ENCODE measurements at places on chromosomes 16 and 17.

DNA sequence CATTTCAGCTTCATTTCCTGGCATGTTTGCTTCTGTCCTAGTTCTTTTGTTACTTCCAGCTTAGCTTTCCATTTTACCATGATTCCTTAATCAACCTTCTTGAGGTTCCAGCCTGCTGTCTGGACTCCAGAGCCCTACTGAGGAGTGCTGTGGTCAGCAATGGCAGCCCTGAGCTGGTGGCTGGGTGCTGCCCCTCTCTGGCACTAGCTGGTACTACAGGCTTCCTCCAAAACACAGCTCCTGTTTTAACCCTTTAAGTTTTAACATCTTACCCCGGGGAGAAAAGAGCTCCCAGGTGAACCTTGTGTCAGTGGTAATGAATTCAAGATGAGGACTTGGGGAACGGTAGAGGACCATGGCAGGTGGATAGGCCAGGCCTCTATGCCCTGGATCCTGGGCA is 395.5 kb downstream of the TMEM114 start:
- DNase-seq: no peak

DNA sequence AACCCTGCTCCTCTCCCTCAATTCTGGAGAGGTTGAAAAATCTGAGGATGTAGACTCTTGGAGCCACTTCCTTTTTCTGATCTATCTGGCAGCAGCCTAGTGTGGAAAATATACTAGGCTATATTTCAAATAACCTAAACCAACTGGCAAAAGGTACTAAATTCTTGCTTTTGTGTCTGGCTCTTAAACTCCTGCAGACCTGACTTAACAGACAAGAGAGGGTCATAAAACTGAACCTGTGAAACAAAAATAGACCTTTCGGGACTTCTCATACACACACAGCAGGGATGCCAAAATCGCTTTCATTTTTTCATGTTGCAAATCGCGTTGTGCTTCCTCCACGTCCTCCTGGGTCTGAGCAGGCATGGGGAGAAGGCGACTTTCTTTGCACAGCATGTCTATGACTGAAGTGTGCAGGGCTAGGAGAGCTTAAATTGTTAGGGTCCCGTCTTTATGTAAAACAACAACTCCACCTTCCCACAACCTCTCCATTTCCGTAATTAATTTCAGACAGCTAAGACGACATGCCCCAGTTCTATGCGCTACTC is 520.7 kb upstream of the PSMD7 start:
- DNase-seq: no peak

GRCh38 chr17:32546031-32546444 is 59.2 kb downstream of the CDK5R1 start:
- no peak for DNase-seq

DNA sequence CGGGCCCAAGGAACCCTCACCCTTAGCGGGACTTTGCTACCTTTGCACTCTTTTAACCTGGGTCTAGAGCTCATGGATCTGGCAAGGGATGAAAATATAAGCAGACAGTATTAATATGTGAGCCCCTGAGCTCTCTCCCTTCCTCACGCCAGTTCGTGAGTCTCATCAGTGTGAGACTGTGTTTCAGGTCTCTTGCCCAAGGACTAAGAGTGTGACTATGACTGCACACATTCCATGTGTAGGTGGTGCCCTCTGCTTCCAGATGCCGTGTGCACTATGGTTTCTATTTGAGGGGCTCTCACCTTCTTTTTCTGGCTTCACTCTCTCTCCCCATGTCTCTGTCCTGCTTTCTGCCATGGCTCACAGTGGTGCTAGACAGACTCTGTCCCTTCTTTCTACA is 40.5 kb downstream of the DHRS7B start:
- no peak for DNase-seq

- no peak for DNase-seq
These were observed 13.4 kb downstream of the FBF1 start for GRCh38 chr17:75927286-75927922.

DNA sequence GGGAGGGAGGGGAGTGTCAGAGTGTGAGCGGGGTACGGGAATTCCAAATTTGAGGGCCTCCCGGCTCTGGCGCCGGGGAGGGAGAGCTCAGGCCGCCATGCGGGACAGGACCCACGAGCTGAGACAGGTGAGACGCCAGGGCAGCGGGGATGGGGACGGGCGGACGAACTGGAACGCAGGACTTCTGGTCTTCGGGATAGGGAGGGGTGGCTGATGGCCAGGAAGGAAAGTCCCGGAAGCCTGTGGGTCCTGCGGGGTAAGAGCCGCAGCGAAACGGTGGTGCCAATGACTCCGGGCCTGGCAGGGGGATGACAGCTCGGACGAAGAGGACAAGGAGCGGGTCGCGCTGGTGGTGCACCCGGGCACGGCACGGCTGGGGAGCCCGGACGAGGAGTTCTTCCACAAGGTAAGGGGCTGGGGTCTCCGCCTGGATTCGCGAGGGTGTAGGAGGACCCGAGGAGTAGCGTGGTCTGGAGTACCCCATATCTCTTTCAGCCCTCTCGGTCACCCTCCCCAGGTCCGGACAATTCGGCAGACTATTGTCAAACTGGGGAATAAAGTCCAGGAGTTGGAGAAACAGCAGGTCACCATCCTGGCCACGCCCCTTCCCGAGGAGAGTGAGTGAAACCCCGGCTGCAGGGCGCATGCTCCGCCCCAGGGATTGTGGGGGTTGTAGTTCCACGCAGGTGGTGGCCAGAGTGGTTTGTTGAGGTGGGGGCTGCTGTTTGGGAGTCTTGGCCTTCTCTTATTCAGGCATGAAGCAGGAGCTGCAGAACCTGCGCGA is 543 bp downstream of the STX4 start:
- DNase-seq: peak; percentile 85

GRCh38 chr16:4358831-4359561 is 7.9 kb upstream of the PAM16 start:
- peak; percentile 68 for DNase-seq

GRCh38 chr17:57603978-57604377 is 141.1 kb downstream of the CCDC182 start:
- DNase-seq: peak; percentile 77

- no peak for DNase-seq
These were observed 266.4 kb downstream of the HAPSTR1 start for GRCh38 chr16:9357829-9358228.

GRCh38 chr16:30369091-30369937 is 980 bp downstream of the TBC1D10B start:
- no peak for DNase-seq

DNA sequence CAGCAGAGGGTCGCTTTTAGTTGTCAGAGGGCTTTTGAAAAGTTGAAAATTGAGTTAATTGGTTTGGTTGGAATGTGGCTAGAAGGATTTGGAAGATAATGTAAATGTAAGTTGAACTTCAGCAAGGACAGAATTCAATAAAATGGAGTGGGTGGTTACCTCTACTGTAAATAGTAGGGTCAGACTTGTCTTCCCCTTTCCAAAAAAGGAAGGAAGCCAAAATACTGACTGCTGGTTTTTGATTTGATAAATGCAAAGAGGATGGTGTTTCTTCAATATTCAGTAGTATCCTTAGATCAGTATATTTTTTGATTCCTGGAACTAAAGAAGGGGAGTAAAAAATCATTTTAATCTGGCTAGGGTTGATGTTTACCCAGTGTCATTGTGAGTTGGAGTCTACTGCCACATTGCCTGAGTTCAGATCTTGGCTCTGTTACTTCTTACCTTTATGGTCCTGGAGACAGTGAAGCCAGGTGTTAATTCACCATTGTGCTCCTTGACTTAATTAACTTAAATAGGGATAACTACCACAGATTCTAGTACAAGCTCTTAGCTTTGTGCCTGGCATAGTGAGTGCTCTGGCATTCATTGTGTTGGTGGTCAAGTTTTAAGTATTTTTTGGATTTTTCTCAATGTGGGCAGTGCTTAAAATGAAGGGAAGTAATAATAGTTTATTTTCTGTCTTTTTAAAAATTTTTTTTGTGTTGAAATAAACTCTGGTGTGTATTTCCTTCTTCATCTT is 4.4 kb downstream of the HAPSTR1 start:
- no peak for DNase-seq

GRCh38 chr16:70572050-70572925 is 48.7 kb downstream of the SF3B3 start:
- no peak for DNase-seq

- DNase-seq: peak; percentile 66
These were observed 8.1 kb upstream of the EFCAB13 start for GRCh38 chr17:47315451-47316266.

- no peak for DNase-seq
These were observed at the start of gene RNF222 for GRCh38 chr17:8397636-8398035. Gene RNF222, minus strand, starts transcription at chr17:8397827. Its CDS starts 4,366 bp downstream, at chr17:8393461.

DNA sequence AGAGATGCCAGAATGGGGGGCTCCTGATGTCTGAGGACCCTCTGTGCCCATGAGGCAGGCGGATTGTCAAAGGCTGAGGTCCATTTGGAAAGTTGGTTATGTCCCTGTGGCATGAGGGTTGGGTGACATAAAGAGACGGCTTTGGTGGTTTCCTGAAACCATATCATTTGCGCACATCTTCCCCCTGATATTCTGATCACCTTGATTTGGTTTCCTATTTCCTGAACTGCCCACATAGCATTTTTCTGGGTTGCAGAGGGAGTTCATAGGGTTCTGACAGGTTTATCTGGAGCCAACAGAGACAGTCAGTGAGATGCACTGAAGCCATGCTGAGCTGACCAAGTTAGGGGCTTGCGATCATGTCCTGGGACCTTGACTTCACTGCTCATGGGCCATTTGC is 15.7 kb upstream of the RNF222 start:
- no peak for DNase-seq

GRCh38 chr16:66899310-66899944 is 19.1 kb downstream of the PDP2 start:
- no peak for DNase-seq

DNA sequence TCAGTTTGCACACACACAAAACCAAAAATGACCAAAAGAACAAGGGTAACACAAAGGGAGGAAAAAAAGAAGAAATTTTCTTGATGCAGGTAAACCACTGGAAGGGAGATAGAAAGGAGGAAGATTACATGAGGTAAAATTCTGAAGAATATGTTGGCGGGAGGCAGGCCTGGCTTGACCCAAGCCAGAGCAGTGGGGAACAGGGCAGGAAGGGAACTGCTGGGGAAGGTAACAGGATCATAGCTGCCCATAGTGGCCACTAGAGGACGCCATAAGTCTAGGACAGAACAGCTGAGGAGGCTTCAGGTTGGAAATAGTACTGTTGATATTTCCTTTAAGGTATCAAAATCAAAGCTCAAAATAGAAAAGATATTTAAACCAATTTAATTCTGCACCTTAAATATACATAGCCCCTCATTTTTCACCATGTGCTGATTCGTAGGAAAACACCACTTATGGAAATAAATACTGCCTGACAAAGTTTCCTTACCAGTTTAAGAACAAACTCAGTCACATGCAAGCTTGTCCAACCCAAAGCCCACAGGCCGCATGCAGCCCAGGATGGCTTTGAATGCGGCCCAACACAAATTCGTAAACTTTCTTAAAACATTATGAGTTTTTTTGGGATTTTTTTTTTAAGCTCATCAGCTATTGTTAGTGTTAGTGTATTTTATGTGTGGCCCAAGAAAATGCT is 15.5 kb downstream of the VPS35 start:
- DNase-seq: peak; percentile 58

DNA sequence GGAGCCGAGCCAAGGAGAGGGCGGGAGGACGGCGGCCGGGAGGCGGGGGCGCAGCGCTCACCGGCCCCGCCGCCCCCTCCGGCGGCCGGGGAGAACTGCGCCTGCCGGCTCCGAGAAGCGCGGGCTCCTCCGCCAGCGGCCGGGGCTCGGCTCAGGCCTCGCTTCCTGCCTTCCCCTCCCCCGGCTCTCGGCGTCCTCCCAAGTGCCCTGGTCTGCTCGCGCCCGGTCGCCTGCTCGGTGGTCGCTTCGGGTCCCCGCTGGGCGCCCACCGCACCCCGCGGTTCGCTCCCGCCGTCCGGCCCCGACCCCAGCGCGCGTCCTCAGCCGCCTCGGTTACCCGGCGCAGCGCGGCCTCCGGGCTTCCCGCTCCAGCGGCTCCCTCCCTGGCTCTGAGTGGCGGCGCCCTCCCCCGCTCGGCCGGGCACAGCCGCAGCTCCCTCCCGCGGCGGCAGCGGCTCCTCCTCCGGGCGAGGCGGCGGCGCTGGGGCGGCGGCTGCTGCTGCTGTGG is 313 bp downstream of the UBTF start:
- DNase-seq: peak; percentile 73
